ENCODE measurements at places on chromosomes 11 and 22.

DNA sequence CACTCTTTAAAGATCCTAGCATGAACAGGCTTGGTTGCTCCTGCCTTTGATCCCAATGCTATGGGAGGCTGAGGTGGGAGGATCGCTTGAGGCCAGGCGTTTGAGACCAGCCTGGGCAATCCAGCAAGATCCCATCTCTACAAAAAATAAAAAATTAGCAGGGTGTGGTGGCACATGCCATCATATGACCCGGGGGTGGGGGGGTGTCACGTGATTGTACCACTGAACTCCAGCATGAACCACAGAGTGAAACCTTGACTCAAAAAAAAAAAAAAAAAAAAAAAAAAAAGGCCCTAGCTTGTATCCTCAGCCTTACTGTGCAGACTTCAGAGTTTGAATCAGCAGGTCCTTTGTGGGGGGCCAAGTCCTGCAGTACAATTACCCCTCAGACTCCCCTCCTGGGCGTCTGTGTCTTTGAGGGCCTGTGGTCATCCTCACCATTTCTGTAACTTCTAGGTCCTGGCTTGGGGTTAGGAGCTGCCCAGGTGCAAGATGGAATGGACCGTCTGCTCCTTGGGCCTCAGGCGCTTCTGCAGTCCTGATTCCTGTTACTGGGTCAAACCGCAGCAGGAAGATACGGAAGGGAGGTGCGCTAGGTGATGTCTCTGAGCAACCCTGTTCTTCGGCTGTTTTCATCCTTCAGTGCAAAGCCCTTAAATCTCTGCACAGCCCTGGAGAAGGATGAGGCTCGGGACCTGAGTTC lies 208.1 kb downstream of the CTTN start:
- no peak for DNase-seq

DNA sequence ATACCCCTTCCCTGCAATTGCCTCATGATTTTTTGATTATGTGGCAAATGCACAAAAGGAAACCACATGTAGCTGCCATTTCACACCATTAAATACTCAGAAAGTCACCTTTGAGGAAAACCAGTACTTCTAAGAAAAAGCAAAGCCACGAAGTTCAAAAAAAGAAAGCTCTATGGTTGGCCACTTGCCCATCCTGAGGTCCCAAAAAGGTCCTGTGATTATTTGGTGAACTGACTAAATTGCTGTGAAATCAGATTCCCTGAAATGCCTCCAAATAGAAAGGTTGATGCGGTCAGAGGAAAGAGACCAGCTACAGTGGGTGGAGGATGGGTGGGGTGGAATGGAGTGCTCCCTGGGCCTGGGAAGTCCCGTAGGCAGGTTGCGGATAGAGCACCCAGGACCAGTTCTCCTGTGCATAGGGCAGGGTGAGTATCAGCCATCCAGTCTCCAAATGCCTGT lies 26.9 kb downstream of the MRPL16 start:
- no peak for DNase-seq

DNA sequence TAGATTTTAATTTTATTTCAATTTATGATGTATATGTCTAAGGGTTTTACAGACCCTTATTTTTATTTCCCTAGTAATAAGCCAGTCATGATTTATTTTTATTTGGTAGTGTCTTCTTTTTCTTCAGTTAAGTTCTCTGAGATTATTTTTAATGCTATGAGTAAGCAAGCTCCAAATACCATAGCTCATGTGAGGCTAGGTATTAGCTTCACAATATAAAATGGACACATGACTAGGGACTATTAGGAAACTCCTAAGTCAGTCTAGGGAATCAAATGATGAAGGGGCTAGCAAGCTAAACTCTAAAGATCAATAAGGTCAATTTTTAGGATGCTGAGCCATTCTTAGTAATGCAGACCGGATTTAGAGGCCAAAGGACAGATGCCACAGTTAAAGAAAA lies 45.9 kb downstream of the CKAP5 start:
- DNase-seq = no peak

- no peak for DNase-seq
Observed at GRCh38 chr22:30460147-30460546, 11.7 kb downstream of the SEC14L3 start.

- DNase-seq = no peak
Observed at GRCh38 chr11:131954146-131954545, 583.7 kb downstream of the NTM start.

DNA sequence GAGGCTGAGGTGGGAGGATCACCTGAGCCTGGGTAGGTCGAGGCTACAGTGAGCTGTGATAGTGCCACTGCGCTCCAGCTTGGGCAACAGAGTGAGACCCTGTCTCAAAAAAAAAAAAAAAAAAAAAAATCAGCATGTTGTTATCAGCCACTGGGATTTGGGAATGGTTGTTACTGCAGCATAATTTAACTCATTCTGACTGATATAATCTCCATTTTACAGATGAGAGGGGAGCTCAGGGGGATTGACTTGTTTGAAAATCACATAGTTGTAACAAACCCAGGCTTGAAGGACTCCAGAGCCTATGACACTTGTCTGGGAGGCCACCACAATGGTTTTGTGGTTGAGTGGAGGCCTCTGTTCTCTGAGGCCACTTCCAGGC lies 3.0 kb upstream of the SEPTIN3 start:
- no peak for DNase-seq

DNA sequence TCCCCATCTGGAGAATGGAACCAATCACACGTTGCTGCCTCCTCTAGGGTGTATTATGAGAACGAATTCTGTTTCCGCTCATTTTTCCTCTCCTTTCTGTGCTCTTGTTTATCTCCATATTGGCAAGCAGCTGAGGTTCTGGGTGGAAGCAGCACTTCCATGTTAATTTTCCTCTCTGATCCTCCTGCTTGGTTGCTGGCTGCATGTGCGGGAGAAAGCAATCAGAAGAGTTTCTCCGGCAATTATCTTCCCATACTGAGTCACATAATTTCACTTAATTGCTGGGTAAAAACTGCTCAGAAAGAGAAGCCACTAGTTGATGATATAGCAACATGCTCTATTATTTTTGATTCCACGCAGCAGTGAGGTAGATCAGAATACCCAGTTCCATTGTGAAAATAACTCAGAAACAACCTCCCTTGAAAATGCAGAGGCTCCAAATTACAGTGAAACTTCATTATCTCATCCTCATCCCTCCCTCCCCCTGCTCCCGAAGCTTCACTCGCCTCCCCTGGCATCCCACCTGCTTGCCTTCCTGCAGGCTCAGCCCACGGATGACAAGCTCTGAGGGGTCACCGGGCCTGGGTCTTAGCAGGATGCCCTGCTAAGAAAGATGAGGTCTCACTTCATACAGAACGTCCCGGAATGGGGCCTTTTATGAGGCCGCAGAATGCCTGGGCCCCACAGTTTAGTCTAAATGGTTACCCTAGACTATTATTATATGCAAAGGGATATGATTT lies 20.4 kb downstream of the FXYD6 start:
- no peak for DNase-seq

DNA sequence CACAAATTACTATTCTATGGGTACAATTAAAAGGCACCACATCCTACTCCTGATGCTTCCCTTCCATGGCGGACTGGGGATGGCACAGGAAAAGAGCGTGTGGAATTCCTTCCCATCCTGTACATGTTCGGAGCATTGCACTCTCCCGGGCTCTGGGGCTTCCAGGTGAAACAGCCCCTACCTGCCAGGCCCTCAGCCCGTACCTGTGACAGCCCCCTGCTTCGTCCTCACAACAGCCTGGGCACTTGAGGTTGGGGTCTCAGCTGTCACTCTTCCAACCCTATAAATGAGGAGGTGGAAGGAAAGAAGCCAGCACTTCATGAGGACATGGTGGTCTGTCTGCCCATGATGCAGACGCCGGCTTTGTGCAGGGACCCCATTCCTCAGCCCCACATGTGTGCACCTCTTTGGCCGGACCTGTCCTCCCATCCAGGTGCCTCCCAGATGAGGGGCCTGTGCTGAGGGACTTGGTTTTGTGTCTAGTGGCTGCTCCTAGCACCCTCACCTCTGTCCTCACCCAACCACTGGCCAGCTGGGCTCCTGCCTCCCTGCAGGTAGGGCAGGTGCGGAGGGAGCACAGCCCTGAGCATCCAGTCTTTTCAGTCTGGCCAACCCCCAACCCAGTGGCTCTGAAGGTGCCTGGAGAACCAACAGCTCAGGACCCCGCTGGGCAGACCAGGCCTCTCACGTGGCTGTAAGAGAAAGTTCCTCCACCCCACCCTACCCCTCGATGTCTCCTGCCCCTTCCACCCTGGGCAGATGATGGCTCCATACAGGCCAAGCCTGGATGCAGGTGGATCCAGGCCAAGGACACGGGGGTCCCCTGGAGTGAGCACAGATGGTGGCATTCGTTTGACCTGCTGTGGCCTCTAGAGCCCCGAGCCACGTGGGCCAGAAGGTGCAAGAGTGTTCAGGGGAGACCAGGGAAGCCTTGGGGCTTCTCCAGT lies 23.4 kb upstream of the WNT7B start:
- no peak for DNase-seq

DNA sequence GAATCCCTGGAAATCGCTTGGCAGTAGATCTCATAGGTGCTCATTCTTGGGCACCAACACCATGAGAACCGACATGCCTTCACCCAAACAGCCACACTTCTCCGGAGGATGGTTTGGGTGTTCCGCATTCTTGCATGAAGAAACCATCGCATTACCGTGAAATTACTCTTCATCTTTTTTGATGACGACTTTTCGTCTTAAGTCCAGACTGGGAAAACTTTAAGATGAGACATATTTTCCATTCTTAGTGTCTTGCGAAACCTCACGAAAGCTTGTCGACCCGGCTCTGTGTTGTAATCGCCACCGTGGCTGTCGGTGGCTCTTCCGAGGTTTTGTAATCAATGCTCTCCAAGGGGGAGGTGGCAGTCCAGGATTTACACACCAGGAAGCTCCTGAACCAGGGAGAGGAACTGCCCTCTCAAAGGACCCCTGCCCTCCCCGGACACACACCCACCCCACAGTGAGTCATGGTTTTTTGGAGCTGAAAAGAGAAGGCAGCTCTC lies 1.7 kb downstream of the TOM1 start:
- no peak for DNase-seq

DNA sequence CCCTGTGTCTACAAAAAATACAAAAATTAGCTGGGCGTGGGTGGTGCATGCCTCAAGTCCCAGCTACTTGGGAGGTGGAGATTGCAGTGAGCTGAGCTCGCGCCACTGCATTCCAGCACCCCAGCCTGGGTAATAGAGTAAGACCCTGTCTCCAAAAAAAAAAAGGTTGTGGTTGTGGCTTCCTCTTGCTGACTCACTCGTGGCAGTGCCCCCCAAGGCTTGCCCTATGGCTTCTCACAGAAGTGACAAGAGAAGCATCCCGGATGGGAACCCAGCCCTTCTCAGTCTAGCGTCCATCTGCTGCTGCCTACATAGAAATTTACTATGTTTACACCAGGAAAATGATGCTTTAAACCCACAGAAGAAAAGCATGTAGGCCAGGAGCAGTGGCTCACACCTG lies 68.5 kb upstream of the PITPNB start:
- no peak for DNase-seq

GRCh38 chr11:61474013-61474643 lies 34.4 kb upstream of the LRRC10B start:
- no peak for DNase-seq

DNA sequence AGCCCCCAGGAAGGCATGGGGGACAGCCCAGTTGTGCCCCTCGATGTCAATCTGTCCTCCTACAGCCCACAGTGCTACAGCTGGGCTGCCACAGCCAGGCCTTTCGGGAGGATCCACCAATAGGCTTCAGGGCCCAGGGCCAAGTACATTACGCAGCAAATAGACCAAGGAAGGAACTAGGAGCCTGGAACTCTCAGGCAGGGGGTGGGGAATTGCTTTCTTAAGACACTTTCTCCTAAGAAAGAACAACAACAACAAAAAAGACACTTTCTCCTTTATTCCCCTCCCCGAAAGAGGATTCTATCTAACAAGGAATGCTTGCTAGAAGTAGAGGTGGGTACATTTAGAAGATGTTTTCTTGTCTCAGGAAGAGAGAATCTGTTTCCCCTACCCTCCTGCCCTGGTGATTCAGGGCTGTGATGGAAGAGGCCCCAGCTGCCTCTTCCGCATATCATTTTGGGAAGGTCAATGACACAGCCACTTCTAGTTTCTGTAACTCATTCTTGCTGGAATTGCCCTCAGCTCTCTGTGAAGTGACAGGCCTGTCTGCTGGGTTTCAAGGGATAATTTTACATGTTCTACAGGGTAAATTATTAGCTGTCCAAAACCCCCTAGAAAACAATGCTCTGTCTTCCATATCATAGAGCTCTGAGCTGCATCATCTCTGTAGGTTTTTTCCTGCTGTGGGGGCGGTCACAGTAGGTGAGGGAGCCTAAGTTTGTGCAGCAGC lies 6.0 kb upstream of the MALAT1 start:
- DNase-seq = no peak

GRCh38 chr22:47386812-47387510 lies 624.5 kb downstream of the TBC1D22A start:
- no peak for DNase-seq

DNA sequence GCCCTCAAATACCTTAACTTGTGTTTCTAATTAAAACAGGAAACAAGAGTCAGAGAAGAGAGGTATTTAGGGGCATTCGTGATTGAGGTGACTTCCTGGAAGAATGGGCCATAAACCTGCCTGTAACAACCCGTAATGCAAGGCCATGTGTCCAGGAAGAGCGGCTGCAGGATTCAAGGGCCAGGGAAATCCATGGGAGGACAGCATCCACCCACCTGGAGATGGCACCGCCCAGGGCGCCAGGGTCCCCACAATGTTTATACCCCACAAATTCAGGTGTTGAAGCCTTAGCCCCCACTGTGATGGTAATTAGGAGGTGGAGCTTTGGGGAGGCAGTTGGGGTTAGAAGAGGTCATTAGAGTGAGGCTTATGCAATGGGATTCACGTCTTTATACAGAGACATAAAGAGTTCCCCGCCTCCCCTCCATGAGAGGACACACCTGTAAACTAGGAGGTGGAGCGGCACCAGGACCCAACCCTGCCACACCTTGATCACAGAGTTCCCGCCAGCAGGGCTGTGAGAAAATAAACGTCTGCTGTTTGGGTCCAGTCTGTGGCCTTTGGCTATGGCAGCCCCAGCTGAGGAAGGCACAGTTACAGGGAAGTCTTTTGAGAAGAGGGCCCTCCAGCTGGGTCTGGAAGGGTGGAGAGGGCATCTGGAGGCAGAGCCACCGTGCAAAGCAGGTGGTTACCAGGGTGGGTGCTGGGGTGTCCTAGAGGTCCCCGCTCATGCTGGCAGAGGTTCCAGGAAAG lies 1394.3 kb downstream of the TBC1D22A start:
- no peak for DNase-seq
